Naive thymus-derived CD4-positive, alpha-beta T cell (primary cell): ENCODE measurements at places on chromosomes 13 and 19.

DNA sequence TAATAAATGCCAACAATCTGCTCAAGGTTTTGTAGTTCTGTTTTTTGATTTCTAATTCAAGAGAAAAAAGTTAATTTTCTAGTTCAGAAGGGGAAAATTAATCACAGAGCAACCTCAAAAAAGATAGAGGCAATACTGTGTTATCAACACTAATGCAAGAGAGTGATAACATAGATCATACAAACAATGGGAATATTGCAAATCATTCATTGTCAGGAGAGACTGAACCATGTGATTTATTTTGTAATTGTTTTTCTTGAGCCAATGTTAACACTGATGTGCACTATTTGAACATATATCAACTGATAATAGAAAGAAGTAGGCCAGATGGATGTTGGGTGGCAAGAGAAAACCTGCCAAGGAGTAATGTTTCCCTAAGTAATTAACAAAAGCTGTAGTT, 19.9 kb downstream of the PCDH9 start:
- no peak for DNase-seq

DNA sequence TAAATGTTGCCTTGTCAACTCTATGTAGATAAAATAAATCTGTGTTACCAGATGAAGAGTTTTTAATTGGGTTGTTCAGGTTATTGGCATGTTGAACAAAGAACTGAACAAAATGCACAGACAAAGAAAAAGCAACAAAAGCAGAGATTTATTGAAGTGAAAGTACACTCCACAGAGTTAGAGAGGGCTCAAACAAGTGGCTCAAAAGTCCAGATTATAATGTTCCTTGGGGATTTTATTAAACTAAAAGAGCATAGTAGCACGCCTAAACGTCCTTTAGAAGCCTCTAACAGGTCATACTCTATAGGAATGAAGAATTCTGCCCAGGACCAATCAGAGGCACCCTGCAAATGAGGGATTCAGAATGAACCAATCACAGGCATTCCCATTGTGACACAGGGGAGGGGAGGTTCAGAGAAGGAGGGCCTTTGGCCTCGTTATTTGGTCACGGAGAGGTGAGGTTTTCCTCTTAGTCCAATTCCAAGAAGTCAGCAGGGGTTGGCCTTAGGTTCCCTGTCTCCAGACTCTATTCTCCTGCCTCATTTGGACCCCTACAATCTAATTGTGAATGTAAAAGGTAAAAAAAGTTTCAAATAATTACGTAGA, 12.8 kb downstream of the PSMC4 start:
- no peak for DNase-seq

GRCh38 chr19:17327068-17327653, 7.5 kb downstream of the ANO8 start:
- no peak for DNase-seq

- no peak for DNase-seq
These were observed 622 bp upstream of the FDX2 start for GRCh38 chr19:10316229-10317044.

DNA sequence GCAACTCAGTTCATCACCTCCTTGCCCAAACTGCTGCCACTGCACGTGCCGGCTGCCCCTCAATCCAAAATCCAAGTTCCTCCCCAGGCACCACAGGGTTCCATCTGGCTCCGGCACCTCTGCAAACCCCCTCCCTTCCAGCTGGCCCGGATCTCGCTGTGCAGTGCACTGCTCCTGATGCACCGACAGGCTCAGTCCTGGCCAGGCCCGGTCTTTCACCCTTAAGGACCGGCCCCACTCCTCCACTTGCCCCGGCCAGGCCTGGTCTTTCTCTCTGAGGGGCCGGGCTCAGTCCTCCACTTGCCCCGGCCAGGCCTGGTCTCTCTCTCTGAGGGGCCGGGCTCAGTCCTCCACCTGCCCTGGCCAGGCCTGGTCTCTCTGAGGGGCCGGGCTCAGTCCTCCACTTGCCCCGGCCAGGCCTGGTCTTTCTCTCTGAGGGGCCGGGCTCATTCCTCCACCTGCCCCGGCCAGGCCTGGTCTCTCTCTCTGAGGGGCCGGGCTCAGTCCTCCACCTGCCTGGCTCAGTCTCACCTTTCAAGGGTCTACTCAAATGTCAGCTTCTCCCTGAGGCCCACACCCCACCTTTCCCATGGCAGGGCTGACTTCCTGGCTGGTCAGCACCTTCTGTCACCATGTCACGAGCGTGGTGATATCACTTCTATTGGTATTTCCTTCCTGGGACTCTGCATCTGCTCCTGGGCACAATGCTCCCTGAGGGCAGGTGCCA, 6.9 kb downstream of the ZNF787 start:
- DNase-seq, result no peak

DNA sequence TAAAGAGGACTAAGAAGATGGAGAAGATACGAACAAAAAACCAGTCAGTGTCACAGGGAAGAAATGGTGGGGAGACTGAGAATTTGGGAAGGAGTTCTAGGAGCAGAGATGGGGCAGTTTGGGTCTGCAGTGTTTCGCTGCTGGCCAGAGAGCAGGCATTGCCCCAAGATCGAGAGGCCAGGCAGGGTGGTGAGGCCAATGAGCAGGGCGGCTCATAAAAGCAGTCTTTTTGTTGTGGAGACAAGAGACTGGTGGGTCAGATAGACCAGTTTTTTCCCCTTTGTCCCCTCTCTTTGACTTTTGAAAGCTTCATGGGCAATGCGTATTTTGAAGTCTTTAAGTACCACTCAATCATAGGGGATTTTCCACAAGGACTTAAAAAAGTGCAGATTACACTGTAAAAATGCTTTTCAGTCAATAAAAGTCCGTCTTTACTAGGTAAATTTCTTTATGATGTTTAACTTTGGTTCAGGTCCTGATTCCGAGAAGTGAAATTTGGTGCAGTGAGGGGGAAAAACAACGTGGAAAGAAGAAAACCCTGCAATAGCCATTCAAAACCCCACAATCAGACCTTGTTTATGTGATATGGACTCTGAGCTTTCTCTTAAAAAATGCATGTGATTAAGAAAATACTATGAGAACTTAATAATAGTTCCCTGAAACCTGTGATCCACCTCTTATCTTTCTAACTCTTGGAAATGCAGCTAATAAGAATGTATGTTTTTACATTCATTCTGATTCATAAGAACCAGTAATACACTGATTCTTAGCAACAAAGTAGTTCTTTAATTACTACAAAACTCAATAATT, 338.9 kb downstream of the KLF5 start:
- no peak for DNase-seq

GRCh38 chr13:40479196-40479845, 187.1 kb downstream of the FOXO1 start:
- DNase-seq, result no peak

DNA sequence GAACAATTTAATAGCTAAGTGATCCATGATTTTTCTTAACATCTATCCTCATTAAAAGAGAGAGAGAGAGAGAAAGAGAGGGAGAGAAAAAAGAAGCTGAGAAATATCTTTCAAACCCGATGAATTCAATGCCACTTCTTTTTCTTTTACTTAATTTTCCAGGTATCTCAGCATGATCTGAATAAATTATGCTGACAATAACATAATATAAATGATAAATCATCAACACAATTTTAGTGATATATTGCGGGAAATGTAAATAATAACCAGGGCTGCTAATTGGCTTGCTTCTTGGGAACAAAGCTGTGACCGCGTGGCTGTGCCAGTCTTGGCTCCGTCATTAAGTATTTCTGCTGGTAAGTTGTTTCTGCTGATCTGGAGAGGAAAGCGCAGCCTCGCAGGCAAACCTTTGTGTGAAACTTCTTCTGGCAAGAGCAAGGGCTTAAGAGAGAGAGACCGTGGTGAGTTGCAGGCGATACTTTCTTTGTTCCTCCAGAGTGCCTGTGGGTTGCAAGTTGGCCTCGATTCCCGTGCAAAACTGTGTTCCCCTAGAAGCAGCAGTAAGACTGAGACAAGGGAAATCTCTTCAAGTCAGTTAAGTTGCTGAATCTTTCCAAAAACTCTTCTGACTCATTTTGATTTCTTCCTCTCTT, 489.1 kb upstream of the TSHZ3 start:
- no peak for DNase-seq

- no peak for DNase-seq
These were observed 970.5 kb downstream of the UQCRFS1 start for GRCh38 chr19:28242317-28242927.

GRCh38 chr19:51365965-51366388, at the start of gene ETFB:
Gene ETFB (minus strand): TSS chr19:51366388. CDS start chr19:51366326, 62 bp downstream.
- no peak for DNase-seq

DNA sequence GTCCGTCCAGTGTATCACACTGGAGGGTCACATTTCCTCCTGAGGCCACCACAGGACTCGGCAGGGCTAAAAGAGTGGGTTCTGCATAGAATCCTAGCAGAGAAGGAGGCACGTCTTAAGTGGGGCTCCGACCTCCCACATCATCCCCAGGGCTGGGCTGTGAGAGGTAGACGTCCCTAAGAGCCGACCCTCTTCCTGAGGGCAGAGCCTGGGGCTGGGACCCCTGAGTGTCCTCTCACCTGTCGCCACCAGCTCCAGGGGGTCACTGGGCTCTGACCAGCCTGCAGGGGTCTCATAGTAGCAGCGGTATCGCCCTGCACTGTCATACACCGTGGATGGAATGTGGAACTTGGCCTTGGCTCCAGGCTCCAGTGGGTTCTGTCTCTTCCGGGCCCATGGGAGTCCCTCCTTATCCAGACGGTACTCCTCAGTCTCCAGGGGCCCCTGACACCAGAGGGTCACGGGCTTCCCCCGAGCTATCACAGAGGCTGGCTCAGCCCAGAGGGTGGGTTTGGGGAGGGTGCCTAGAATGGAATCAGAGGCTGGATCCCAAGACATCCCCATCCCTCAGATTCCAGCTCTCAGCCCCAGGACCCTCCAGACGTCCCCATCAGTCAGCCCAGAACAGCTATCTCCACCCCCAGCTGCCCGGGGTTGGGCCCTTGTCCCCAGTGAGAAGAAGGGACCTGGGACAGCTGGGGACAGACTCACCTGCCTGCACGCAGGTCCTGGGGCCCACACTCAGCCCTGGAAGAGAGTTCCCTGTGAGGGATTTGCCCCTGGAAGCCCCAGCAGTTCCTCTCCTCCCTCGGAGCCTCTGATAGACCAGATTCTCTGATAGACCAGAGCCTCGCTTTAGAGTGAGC, 590 bp downstream of the LILRB5 start:
- DNase-seq, result no peak

GRCh38 chr19:41637484-41637883, 10.6 kb upstream of the CEACAM4 start:
- no peak for DNase-seq

DNA sequence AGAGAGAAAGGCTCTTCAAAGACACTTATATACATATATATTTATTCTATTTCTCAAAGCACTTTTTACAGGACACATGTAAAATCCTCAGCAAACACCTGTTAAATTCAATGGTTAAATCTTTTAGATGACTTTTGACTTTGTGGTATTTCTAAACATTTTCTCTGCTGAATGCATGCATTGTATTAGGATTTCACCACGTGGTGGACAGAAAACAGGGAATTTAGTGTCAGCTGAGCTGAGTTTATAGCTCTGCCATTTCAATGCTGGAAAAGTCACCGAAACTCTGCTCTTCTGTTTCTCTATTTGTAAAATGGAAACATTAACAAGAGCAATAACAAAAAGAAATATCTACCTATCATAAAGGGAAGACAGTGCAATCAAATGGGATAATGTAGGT, 375.6 kb downstream of the ENOX1 start:
- DNase-seq, result no peak

GRCh38 chr13:93248627-93249047, 22.0 kb downstream of the GPC6 start:
- DNase-seq, result no peak

DNA sequence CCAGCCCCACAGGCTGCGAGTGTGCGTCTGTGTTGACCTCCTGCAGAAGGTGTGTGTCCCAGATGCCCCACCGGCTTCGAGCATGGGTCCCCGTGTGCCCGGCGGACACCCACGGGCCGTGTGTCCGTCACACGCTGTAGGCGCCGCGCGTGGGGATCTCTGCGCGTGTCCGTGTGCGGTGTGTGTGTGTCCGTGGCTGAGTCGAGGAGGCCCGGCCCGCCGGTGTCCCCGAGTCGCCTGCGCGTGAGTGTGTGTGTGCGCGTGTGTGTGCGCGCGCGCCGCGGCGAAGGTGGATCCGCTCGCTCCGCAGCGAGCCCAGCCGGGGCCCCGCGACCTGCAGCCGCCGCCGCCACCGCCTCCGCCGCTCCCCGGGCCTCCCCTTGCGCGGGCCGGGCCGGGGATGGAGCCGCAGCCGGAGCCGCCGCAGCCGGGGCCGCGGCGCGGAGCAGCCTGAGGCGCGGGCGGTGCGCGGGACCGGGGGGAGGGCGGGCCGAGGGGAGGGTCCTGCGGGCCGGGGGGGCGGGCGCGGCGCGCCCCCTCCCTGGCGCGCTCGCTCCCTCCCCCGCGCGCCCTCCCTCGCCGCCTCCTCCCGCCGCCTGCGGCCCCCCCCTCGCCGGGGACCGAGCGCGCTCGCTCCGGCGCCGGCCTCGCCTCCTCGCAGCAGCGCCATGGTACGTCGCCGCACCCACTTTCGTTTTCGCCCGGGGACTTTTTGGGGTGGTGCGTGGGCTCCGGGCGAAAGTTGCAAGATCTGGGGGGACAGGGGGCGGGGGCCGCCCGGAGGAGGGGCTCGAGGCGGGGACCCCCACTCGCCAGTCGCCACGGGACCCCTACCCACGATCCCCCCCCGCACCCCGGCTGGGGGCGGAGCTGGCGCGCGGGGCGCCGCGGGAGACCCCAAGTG, 7.1 kb upstream of the NFIC start:
- DNase-seq, result peak; percentile 71

DNA sequence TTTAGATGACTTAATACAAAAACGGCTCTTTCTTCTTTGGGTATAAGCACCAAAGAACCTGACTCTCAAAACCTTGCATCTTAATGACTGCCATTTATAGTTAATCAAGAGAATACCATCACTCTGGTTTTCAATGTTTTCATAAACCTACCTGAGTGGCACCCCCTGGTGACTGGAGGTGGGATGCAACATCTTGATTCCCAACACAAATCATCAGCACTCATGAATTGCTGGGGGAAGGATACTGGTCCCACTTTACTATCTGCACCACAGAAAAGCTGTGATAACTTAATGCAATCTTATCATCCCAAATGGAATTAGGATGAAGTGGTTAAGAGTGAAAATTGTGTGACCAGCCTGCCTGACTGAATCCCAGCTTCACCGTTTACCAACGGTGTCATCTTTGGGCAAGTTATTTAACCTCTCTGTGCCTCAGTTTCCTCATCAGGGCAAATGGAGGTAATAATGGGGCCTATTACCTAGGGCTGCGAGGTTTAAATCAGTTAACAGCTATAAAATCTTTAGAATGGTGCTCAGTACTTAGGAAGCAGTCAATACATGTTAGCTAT, 366.4 kb downstream of the KLF12 start:
- DNase-seq, result no peak

GRCh38 chr13:71474936-71475335, 392.1 kb downstream of the DACH1 start:
- DNase-seq, result no peak

DNA sequence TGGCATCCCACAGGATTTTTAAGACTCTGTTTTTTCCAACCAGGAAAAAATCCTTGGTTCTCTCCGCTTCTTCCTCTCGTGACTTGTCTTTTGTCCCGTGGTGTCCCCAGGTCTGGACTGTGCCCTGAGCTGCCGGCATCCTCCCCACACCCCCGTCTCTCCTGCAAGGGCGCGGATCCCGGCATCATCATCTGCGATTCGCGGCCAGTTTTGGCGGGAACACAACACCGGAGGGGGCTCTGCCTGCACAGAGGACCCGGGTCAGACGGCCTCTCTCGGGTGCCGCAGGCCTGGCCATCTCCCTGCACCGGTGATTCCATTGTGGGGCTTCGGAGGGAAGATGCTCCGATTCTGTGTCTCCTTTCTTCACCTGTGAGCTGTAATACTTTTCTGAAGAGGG, 18.8 kb upstream of the GAS6 start:
- no peak for DNase-seq
